ENCODE measurements at places on chromosomes 1 and 21.
A peak's percentile ranks its signal among the peaks of the same experiment; 100 is the strongest.

DNA sequence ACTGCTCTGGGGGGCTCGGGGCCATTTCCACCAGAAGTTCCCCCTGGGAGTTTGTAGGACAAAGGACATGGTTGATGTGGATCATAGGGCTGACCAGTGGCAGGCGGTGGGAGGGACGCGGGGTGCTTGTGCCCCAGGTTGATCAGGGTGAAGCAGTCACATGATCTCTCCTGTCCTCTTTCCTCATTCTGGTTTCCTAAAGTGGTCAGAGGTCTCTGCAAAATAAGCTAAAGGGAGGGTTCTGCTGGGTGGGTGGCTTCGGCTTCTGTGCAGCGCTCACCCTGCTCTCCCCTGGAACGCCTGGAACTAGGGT lies 9.2 kb downstream of the PDXK start:
- no peak for DNase-seq

DNA sequence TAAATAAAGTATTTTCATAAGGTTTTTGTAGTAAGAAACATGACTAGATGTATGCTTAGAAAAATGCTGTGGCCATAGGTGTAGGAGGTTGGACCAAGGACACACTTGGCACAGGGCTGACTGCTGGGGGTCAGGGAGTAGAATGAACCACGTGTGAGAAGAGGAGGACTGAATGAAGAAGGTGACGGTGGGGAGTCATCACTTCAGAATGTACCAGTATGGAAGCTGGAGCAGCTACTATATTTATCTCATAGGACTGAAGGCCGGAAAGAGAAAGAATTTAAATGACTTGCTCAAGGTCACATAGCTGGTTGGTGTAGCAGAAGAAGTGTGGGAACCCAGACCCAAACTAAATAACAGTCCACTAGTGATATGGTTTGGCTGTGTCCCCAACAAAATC lies 79.8 kb upstream of the HAO2 start:
- DNase-seq = peak; percentile 56

DNA sequence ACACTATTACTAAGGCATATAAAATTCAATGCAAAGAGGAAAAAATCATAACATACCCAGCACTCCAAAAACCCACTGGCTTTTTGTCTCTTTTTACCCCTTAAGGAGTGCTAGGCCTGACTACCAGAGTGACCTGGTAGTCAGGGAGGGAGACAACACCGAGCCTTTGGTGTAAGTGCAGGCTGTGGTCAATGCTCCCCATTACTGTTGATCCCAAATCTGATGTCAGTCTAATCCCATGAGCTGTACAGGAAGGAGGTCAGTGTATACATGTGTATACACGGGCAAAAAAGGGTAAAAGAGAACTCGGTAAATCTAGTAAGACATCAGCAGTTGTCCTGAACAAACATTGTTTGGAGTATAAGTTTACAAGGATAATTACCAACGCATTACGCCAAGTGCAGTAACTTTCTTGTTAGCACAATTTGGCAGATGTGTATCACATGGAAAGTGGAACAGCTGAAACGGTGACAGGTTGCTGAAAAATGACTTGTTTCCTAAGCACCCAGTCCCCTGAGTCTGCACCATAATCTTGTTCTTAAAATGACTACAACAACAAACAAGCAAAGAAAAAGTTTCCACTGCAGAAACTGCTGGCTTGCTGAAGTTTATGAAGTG lies 217.9 kb downstream of the KCNH1 start:
- DNase-seq = no peak

GRCh38 chr1:184953600-184954219 lies 20.6 kb downstream of the NIBAN1 start:
- DNase-seq = peak; percentile 84

DNA sequence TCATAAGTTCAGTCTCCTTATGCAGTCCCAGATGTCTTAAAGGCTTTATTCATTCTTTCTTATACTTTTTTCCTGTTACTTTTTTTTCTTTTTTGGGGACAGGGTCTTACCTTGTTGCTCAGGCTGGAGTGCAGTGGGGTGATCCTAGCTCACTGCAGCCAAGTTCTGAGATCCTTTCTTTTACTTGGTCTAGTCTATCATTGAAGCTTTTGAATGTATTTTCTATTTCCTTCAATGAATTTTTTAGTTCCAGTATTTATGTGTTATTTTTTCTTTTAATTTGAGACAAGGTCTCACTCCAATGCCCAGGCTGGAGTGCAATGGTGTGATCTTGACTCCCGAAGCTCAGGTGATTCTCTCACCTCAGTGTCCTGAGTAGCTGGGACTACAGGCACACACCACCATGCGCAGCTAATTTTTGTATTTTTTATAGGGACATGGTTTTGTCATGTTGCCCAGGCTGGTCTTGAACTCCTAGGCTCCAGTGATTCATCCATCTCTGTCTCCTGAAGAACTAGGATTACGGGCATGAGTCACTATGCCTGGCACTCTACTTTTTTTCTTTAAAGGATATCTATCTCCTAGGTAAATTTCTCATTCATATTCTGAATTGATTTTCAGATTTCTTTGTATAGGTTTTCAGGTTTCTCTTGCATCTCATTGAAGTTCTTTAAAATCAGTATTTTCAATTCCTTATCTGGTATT lies 26.1 kb upstream of the GTF2B start:
- no peak for DNase-seq

DNA sequence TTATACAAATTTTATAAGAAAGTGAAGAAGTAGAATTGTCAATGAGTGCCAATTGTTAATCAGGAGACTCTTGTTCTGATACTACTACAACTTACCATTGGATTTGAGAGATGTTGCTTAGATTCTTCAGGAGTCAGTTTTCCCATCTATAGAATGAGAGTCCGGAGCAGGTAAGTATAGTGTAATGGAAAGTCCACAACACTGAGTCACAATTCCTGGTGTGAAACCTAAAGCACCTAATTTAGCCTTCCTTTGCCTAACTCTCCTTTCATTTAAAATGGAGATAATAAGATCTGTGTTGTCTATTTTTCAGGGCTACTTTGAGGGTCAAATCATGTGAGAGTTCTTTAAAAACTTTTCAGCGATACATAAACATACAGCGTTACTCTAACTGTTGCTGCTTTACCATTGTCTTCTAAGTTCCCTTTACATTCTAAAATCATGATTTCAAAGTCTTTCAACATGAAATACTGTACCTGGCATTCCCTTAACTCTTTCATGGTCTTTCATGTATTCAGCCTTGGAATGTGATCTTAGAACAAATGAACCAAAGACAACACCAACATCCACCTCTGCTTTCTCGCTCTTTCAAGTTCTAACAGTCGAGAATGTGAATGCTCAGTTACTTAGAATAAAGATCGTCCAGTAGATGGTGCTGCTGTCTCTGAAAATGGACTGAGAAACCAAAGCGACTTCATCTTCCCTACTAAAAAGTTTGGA lies 90.9 kb downstream of the SLC30A10 start:
- DNase-seq = peak; percentile 36

DNA sequence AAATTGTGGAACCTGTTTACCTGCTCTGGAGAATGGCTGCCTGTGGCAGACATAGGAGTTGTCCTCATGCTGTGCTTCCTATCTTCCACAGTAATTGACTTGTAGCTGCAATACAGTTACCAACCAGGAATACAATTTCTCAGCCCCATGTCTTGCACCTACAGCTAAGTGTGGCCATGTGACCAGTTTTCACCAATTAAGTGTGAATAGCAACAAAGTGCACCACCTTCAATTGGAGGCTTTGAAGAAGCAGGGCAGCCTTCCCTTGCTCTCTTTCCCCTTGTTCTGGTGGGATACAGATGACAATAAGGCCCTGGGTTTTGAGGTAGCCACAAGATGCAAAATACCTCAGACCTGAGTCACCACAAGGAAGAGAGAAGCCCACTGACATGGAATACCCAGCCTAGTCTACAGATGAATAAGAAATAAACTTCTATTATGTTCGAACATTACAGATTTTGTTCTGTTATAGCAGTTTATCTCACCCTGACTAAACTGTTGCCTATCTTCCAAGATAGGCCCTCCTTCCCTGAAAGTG lies 70.2 kb upstream of the S1PR1 start:
- DNase-seq = peak; percentile 11

- peak; percentile 28 for DNase-seq
These were observed 115.2 kb upstream of the SNX7 start for GRCh38 chr1:98546319-98546718.

- no peak for DNase-seq
These were observed 21.6 kb downstream of the GABPA start for GRCh38 chr21:25756190-25756932.

GRCh38 chr1:218585511-218586184 lies 240.5 kb downstream of the TGFB2 start:
- DNase-seq = peak; percentile 79

DNA sequence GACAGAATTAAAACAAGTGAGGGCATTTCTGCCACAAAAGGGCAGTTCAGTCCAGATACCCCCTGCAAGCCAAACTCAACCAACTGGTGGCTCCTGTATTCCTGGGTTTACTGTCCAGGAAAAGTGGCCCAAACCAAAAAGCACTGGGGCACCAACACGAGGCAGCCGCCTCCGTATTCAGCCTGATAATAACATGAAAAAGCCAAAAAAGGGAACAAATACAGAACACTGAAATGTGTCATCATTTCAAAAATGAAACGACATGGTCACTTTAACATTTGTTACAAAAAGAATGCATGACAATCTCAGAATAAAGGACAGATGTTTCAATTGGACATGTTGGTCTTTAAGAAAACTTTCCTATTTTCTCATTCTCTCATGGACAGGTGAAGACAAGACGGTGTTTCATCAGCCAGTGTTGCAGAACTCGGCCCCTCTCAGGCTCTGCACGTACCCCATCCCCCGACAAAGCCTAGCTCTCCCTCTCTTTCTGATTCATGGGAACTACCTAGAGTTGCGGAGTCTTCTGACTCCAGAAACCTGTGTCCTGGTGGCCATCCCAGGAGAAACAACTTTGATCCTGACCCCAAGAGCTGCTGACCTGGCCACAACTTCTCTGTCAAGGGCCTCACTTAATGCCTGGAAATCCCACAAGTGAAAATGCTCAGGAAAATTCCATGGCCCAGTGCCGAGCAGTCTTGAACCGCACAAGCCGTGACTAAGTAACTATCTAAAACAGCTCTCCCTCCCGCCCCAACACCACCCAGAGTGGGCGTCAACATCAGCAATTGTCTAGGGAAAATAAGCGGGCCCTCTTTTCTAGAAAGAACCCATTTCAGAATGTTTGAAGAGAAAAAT lies 27.1 kb downstream of the ZBTB17 start:
- peak; percentile 98 for DNase-seq

- DNase-seq = no peak
These were observed 779 bp downstream of the BEND5 start for GRCh38 chr1:48775831-48776392.

GRCh38 chr1:29459620-29459945 lies 223.3 kb downstream of the PTPRU start:
- no peak for DNase-seq

- no peak for DNase-seq
These were observed 206.0 kb downstream of the SETD4 start for GRCh38 chr21:35854281-35854680.

- DNase-seq = no peak
These were observed 18.2 kb upstream of the PTGFRN start for GRCh38 chr1:116891396-116892079.

GRCh38 chr1:85132078-85132720 lies 68.6 kb downstream of the SYDE2 start:
- no peak for DNase-seq

DNA sequence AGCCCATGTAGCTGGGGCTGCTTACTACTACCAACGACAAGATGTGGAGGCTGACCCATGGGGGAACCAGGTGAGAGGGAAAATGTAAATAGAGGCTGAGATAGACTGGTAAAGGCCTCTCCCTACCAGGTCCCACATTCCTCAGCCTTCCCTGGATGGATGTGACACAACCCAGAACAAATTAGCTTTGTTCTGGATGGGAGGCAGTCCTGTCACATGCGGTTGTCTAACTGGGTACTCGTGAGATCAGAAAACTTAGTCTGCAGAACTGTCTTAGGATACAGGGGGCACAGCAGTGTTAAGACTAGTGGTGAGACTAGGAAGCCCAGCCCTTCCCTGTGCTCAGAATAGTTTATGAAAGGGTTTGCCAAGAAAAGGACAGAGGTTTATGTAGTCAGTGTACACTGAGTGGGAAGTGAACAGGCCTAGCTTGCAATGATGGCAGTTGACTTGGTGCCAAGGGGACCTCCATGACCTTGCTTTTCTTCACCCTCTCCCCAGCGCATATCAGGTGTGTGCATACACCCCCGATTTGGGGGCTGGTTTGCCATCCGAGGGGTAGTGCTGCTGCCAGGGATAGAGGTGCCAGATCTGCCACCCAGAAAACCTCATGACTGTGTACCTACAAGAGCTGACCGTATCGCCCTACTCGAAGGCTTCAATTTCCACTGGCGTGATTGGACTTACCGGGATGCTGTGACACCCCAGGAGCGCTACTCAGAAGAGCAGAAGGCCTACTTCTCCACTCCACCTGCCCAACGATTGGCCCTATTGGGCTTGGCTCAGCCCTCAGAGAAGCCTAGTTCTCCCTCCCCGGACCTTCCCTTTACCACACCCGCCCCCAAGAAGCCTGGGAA lies 8.4 kb downstream of the MMACHC start:
- DNase-seq = no peak

- DNase-seq = no peak
These were observed 171.2 kb downstream of the TTLL7 start for GRCh38 chr1:83827741-83828140.

DNA sequence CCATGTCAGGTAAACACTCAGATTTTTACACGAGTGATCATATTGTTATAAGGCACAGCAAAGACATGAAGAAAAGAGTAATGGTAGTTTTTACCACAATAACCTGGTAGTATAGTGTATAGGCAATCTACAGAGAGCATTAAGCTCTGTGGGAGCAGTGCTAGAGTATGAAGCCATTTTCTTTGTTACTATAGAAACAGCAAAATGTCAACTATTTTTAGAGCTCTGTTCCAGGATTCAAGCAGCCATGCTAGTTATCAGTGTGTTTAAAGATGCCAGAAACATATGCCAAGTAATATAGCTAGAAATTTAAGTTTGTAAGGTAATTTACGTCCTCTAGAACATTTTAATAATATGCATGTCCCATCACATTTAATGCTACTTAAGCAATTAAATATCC lies 77.6 kb upstream of the RGS18 start:
- DNase-seq = no peak

DNA sequence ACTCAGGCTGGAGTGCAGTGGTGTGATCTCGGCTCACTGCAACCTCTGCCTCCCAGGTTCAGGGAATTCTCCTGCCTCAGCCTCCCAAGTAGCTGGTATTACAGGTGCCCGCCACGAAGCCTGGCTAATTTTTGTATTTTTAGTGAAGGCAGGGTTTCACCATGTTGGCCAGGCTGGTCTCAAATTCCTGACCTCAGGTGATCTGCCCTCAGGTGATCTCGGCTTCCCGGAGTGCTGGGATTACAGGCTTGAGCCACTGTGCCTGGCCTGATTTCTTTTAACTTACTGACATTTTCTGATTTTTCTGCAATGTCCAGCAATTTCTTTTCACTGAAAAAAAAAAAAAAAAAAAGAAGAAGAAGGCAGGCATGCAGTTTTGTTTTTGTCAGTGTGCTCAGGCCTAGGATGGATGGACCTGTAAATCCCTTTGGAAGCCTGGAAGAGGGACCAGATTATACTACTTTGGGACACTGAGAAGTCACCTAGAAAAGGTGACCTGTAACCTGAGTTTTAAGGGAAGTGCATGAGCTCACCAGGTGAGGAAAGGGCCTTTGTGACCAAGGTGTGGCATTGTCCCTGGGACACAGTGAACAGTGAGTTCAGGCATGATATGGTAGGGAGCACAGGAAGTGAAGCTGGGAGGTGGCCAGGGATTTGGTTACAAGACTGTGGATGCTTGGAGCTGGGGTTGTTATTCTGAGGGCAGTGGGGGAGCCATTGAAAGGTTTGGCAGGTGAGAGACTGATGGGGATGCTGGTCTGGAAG lies 2.7 kb upstream of the TMEM61 start:
- no peak for DNase-seq
